PC-9 (cell line): ENCODE measurements at places on chromosomes 5 and 9.

DNA sequence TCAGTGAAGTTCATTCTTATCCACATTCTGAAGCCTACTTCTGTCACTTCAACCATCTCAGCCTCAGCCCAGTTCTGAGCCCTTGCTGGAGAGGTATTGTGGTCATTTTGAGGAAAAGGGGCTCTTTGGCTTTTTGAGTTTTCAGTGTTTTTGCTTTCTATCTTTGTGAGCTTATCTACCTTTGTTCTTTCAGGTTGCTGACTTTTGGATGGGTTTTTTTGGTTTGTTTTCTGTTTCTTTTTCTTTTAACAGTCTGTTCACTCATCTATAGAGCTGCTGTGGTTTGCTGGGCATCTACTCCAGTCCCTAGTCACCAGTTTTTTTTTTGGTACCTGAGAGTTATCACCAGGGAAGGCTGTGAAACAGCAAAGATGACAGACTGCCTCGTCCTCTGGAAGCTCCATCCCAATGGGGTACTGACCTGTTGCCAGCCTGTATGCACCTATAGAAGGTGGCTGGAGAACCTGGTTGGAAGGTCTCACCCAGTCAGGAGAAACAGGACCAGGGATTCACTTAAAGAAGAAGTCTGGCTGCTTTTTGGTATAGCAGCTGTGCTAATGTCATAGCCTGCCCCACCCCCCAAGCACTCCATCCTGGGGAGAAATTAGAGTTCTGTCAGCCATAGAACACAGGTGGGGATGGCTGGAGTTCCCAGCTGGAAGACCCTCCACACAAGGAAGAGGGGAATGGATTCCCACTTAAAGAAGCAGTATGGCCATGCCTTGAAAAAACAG, 138.6 kb upstream of the TSLP start:
- no peak for DNase-seq

GRCh38 chr5:76582230-76583162, 40.7 kb downstream of the F2RL2 start:
- DNase-seq, result no peak

GRCh38 chr5:78268356-78268755, 26.1 kb downstream of the AP3B1 start:
- no peak for DNase-seq

DNA sequence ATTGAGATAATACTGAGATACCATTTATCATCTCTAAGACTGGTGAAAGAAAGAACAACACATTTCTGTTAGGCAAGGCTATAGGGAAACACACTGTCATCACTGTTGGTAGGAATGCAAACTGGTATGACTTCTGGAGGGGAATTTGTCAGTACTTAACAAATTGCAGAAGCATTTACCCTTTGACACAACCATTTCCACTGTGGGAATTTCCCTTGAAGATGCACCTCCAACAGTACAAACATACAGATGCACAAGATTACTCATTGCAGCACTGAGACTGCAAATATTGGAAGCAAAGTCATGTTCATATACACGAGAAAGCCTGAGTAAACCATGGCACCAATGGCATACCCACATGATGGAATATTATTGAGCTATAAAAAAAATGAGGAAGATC, 17.6 kb downstream of the GM2A start:
- DNase-seq, result peak; percentile 60

- DNase-seq, result no peak
Measured at GRCh38 chr9:111187376-111187775, 142.6 kb downstream of the OR2K2 start.

GRCh38 chr5:6905883-6906282, 192.7 kb downstream of the TENT4A start:
- no peak for DNase-seq

- no peak for DNase-seq
Measured at GRCh38 chr9:20562051-20562450, 60.2 kb downstream of the MLLT3 start.

DNA sequence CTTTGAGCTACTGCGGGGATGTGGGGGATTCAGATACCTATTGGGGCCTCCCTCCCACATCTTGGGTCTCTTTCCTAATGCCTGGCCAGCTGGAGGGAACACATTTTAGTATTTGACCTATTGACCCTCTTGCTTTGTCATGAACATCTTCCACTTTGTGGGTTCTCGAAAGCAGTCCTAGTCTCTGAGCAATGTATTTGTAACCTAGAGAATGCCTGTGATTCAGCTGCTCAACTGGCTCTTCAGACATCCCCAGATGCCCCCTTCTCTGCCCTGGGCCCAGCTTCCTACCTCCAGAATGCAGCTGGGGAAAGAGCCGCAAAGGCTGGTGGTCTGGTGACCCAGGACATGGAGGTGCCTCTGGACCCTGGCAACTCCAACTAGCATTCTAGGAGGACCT, 32.2 kb downstream of the APTX start:
- DNase-seq, result no peak

DNA sequence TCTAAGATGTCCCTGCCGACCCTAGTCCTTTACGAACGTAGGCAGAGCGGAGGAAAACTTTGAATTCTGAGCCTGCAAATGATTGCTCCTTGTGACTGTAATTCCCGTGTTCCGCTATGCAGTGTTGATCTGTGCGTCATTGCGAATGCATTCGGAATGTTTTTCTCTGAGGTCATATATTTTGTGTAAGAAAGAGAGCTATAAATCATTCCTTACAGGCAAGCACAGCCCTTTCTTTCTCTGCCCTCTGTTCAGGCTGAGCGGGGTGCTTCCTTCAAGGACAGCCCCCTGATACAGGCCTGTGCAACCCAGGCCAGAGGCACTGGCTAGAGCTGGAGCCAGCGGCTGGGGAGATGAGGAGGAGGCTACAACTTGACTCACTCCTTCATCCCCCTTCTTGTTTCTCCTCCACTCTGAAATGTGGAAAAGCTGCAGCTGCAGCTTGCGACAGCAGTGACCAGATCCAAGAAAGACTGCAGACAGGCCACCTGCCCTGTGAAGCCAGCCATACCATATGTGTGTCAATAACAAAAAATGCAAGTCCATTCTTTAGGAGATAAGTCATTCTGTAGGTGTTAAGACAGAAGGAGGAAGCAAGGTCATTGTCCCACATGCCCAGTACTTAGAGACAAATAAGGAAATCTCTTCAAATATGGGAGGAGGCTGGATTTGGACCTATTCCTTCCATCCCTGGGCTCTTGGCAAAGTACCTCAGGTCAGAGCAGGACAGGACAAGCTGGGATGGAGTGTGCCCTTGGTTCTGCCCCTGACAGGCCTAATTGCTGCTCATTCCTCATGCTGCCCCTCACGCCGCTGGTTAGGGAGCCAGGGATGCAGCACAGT, 345.7 kb upstream of the WWC1 start:
- peak; percentile 95 for DNase-seq

GRCh38 chr9:93304574-93305496, 120.9 kb downstream of the WNK2 start:
- DNase-seq, result peak; percentile 64

GRCh38 chr5:108174286-108174685, 207.6 kb downstream of the FBXL17 start:
- no peak for DNase-seq

GRCh38 chr5:155027993-155028629, 14.6 kb downstream of the KIF4B start:
- no peak for DNase-seq

DNA sequence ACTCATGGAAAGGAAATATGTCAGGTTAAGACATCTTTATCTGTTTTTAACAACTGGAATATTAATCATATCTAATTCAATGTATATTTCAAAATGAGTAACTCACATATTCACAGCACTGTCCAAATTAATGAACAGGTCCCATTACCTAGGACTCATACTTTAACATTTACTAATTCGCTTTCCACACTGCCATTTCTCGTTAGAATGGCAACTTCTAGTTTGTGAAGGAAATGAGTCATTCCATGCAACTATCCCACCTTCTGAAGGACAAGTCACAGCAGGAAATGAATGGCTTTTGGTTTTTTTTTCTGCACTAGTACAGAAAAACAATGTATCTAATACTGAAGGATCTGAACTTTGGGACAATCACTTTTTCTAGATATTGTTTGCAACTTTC, 24.6 kb upstream of the IFNK start:
- no peak for DNase-seq
